Stimulated activated CD8-positive, alpha-beta memory T cell treated with anti-CD3 and anti-CD28 coated beads, Interleukin-4, amount 100 ng/mL, for 1 hour (primary cell): ENCODE measurements at places on chromosomes 7 and 10.

DNA sequence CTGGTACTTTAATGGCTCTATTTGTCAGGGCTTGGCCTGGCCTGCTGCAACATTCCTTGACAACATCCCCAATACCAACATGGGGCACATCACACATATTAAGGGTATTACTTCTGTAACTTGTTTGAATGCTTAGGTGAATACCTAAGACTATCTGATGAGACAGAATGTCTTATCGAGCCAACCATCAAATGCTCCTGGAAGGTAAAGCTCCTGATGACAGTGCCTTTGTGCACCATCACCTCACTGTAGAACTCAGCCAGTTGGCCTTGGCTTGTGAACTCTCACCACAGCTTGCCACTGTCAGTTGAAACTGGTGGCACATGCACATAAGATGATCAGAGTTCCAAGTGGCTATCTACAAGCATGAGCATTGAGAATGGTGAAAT lies 3.7 kb upstream of the MYO1G start:
- DNase-seq: no peak

DNA sequence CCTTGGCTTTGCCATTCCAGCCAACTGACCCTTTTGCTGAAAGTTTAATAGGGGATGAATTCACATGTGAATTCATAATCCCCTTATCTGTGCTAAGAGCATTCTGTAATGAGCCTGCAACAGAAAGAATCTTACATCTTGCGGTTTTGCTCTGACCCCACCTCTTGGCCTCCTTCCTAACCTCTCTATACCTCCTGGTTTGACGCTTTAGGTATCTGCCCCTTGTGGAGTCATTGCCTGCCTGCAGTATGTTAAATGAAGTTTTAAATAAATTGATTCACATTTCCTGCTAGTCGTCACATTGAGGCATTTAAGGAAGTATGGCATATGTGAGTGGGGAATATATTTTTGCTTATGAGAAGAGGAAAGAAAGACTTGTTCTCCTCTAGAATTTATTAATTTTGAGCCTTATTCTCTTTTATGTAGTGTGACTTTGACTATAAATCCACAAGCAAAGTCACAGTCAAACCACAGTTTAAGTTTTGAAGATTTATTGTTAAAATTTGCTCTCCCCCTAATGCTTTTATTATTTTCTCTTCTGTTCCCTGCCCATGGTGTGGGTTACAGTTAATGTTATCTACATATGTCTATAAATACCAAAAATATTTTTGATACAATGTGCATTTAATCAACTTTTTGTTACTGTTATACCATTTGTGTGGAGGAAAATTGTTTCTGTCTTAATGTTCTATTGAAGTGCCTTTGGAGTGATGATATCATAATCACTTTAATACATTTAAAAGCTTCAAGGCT lies 60.9 kb downstream of the LRMDA start:
- DNase-seq: no peak

DNA sequence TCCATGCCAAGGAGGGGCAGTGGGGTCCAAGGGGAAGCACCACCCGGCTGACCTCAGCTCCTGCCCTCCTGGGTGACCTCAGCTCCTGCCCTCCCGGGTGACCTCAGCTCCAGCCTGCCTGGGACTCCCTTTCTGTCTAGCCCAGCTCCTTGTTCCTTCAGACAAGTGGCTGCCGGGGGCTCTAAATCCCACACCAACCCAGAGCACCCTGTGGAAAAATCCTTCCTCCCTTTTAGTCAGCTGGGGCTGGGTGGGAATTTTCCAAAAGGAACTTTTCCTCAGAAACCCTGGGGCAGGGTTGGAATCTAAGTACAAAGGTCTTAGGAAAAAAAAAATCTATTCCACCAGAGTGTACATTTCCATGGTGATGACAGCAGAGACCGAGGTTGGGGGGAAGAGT lies 36.3 kb downstream of the AKR1B1 start:
- no peak for DNase-seq

- no peak for DNase-seq
Observed at GRCh38 chr7:112103246-112103645, 103.0 kb downstream of the DOCK4 start.

DNA sequence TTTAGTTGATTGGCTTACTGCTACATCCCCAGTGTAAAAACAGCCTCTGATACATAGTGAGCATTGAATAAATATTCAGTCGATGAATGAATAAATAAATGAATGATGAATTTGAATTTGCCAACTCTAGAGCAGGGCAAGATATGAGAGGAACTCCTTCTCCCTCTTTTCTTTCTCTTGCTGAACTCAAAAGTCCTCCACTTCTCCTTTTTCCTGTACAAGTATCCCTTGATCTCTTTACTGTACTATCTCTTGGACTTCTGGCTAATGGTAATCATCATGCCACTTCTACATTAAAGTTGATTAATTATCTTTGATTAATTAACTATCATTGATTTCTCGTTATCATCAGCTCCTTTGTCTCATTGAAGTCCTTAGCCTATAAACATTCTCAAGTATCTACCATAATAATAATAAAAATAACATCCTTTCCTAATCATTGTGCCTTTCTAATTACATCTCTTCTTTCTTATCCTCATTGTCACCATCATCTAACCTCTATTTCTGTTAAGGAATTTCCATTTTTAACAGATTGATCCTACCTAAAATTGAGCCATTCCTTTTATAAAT lies 10.6 kb downstream of the CPED1 start:
- DNase-seq: no peak

GRCh38 chr10:10780746-10781145 lies 236.9 kb upstream of the CELF2 start:
- no peak for DNase-seq
